ENCODE measurements at places on chromosomes 12 and 14.

DNA sequence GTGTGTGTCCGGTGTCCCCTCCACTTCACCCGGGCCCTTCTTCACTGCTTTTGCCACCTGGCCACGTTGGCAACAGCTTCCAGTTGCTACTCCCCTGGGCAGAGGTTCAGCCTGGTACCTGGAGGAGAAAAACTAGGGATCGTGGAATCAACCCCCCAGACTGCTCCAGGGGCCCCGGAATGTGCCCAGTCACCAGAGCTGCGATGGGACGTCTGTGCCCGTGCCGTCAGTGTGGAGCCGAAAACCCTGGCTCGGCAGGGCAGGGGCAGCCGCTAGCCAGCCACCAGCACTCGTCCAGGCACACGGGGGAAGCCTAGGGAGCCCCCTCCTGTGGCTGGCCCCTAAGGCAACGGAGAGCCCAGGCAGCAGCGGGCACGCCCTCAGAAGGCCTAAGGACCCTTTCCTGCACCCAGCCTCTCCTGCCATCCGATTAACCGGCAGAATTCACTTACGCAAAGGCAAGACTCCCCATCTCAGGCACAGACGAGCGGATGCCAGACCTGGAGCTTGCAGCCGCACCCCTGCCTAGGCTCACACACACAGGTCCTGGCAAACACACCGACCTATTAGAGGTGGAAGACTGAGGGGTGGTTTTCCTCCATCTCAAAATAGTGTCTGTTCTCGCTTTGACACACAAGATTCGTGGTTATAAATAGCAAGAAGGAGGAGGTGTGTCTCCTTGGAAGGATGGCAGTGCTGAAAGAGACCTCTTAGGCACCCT is 62.6 kb downstream of the FBXL14 start:
- no peak for DNase-seq

DNA sequence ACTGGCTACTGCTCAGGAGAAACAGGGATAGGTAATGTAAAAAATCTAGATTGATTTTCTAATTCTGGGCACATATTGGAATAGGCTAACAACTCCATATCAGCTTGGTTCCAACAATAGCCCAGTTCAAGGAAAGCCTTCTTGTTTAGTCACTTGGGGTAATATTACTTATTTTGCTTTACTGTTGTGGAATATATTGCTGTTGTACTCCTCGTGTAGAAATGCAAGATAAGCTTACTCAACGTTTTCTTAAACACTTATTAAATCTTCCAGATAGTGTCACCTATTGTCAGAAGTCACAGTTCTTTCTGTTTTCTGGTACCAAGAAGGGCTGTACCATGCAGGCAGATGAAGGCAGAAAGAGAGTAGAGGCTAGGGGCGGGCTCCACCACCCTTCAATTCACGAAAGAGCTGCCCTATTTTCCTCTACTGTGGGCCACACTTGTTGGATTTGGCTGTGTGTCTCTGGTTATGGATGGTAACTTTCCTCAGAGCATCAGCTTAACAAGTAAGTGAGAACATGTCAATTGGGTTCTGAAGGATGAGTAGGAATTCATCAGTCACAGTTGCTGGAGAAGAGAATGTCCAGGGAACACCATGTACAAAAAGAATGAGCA is 38.0 kb downstream of the CLMN start:
- DNase-seq, result no peak

- DNase-seq, result no peak
Observed at GRCh38 chr14:100406505-100407131, 83.5 kb downstream of the SLC25A47 start.

GRCh38 chr12:1500095-1500801 is 94.1 kb downstream of the FBXL14 start:
- no peak for DNase-seq

DNA sequence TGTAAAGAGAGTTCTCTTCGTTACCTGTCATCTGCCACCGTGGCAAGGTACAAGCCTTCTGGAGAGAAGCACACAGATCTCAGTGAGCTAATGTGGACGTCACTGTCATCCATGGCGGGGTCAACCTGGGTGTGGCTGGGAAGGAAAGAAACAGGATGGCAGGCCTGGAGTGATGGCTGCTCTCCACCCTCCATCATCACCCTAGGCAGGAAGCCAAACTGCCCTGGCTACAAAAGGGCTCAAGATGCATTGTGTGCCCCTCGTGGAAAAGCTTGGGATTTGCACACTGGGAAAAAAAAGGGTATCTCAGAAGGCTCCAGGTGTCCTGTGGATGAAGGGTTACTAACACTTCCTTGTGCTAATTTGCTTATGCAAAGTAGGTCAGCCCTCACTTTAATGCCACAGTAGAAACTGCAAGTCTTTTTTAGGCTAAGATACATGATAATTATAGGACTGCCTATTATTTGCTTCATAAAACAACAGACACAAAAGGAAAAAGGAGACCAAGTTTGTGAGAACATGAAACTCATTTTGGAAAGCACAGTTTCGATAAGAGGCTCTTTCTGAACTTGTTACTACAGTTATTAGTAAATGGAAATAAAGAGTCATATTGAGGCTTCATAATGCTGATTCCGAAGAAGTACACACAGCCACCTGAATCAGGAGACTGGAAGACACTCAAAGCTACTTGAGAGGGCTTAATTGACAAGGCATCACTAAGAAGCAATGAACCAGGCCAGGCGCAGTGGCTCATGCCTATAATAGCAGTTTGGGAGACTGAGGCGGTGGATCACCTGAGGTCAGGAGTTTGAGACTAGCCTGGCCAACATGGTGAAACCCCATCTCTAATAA is 18.9 kb downstream of the RFC5 start:
- no peak for DNase-seq
